ENCODE measurements at places on chromosomes 2 and 18.

- DNase-seq, result peak; percentile 26
Observed at GRCh38 chr18:8478166-8478967, 130.9 kb upstream of the RAB12 start.

DNA sequence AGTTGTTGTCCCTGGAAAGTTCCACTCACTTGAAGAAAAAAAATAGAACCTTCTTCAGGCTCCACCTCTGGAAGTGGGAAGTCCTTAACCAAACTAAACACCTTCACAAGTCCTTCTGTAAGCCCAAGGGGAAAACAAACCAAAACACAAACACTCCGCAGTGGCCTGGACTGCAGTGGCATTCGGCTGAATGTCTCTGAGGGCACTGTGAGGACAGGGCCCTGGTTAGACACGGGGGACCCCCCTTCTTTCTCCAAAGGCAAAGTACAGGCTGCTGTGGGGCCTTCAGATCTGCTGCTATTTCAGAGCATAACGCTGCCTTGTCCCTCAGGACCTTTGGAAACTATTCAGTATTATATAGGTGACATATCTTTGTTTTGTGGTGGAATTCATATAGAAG, 28.1 kb downstream of the FOSL2 start:
- no peak for DNase-seq

- no peak for DNase-seq
Observed at GRCh38 chr2:150274108-150274507, 213.4 kb downstream of the RND3 start.

DNA sequence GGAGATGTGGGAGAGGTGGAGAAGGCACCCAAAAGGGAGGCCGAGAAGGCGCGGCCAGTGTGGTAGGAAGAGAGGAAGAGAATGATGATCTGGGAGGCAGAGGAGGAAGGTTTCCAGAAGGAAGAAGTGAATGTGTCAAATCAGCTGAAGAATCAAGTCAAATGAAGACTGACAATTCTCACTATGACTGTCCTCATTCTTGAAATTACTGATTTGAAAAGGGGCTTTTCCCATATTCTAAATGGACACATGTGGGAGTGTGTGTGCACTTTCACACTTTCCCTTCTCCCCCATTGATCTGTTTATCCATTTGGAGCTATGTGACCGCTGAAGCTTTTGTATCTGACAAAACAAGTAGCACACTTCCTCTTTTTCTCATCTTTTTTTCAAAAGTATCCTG, 6.1 kb downstream of the AFF3 start:
- no peak for DNase-seq

- peak; percentile 49 for DNase-seq
Observed at GRCh38 chr2:144519934-144520731, at the start of gene ZEB2. TSS of gene ZEB2 (minus strand) at chr2:144520119. CDS start at chr2:144517350, 2,769 bp downstream.

DNA sequence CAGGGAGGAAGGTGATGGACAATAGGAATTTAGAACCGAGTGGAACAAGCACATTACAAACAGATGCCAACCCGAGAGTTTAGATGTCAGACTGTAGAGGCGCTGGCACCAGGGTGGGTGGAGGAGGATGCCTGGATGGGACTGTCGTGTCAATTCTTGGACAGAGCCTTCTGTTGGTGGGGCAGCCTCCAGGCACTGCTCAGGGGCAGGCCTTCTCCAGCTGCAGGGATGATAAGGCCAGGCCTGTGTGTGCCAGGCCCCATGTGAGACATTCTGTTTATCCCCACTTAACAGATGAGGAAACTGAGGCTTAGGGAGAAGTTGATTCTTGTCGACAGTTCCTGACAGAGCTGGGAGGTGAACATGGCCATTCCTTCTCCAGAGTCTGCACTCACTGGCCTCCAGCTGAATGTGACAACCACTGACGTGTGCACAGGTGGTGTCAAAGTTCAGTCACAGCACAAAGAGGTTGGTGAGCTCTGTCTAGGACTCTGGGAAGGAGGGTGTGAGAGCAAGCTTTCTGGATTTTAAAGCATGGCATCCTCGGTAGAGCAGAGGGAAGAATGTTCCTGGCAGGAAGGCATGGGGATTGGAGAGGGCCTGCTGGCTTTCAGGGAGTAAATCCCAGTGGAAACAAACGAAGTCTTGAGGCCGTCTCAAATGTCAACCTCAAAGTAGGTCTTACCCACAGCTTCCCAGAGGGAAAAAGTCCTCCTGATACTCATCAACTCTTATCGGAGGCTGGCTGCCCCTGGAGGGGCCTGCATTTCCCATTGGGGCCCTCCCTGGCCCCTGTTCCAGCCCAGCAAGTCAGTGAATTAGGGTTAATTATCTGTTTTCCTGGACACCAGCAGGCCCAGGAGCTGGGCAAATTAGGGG, 52.4 kb downstream of the GLI2 start:
- DNase-seq, result no peak

DNA sequence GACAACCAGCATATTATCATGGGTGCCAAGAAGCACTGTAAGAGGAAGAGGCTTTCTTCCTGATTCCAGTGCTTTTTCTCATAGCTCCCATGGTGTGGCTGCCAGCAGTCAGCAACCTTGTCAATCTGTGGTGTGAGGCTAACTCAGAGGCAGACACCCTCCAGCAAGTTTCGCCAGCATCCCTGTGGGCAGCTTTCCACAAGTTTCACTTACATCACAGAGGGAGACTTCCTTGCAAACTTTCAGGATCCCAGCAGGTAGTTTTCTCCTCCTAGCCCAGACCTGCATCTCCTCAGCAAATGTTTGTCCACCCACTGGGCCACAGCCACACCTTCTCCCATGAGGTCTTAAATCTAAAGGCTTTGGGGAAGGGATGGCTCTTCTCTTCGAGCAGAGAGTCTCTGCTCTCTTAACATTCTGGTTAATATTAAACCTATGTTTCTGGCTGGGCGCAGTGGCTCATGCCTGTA, 9.1 kb downstream of the DNAH7 start:
- DNase-seq, result no peak

DNA sequence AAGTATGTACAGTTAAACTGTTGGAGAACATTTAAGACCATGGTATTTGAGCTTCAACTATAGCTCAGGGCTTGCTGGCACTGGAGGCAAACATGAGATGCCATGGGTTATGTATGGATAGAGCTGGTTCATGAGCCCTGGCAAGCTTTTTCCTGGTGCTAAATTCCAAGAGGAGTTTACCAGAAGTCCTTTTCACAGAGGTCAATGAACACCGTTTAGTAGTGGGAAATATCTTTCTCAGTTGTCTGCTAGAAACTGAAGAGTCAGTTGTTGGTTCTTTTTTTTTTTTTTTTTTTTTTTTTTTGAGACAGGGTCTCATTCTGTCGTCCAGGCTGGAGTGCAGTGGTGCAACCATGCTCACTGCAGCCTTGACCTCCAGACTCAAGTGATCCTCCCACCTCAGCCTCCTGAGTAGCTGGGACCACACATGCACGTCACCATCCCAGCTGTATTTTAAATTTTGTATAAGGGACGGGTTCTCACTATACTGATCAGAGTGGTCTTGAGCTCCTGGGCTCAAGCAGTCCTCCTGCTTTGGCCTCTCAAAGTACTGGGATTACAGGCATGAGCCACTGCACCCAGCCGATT, 1.3 kb downstream of the KHK start:
- no peak for DNase-seq

DNA sequence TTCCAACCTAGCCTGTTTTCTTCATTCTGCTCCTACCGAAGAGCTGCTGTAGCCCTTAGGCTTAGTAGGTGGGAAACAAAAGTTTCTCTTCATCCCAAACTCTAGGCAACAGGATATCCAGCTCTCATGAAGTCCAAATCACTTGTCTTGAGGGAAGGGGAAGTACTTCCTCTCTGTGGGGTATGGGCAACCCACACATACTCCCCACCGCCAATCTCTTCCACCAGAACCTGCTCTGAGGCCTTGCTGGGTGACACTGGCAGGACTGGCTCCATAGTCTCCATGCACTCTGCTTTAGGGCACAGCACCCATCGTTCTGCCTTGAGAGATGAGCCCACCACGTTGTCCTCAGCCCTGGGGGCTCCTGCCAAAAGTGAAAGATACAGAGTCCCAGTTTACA, 173.0 kb downstream of the NCK2 start:
- DNase-seq, result no peak

GRCh38 chr18:53385889-53386288, 838.6 kb downstream of the MBD2 start:
- DNase-seq, result no peak

DNA sequence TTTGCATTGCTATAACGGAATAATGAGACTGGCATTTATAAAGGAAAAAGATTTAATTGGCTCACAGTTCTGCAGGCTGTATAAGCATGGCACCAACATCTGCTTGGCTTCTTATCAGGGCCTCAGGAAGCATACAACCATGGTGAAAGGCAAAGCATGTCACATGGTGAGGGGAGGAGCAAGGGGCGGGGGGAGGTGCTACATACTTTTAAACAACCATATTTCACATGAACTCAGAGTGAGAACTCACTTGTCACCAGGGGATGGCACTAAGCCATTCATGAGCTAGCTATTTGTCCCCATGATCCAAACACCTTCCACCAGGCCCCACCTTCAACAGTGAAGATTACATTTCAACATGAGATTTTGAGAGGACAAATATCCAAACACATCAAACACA, 188.7 kb downstream of the MBD5 start:
- DNase-seq, result no peak

- no peak for DNase-seq
Observed at GRCh38 chr2:218981390-218981880, 3.5 kb downstream of the FEV start.

DNA sequence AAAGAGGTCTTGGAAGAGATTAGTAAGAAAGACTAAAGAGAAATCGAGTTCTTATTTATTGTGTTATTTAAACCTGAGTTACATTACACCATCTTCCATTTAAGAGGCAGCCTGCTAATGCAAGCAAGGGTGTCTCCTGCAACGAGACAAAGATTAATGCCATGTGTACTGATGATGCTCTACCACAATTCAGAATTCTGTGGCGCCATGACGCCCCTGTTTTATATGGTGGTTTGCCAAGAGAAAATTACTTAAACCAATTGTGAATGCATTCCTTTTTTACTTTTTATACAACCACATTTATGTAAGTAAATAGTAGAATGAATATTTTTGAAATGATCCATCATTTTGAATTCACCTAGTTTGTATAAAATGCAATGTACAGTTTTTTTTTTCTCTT, 356.1 kb upstream of the ZEB2 start:
- DNase-seq, result no peak

DNA sequence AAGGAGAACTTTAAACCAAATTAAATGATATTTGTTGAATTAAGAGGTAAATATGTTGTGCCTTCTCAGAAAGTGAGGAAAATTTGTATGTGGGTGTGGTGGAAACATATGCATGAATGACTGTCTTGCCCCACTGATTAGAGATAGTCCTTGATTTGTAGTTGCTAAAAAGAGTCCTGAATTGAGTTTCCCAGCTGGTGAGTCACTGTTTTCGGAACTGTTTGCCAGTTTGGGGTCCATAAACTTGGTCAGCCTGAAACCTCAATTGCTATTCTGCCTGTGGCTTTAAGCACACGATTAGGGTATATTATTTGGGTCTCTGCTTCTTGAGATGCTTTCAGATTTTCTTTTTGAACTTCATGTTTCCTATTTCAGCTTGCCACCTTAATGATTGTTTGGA, 53.3 kb downstream of the PIKFYVE start:
- no peak for DNase-seq

DNA sequence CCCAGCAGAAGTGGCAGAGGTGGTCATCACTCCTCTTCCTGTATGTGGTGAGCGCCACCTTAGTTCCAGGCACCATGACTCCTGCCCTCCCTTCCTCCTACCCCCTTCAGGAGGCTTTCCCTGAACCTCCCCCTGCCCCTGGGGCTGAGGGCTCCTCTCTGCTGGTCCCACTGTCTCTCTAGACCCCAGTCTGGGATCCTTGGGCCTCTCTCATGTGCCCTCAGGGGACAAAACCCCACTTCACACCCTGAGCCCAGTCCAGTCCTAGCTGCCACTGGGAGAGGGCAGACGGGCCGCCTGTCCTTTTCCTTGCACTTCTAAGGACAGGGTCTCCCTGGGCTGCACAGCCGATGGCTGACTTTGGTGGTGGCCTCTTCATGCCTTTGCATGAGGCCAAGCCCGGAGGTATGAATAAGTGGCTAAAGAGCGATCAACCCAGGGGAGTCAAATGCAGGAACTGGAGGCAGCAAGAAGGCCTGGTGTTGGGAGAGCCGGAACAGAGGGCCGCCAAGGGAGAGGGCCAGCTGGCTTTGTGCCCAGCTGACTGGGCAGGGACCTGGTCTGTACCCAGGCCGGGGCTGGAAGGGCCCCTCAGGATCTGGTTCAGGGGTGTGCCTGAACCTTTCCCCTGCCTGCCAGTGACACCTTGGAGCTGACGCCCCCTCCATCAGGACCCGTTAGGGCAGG, 29.5 kb downstream of the GLI2 start:
- no peak for DNase-seq

GRCh38 chr2:37501113-37501512, 156.7 kb downstream of the QPCT start:
- no peak for DNase-seq

- DNase-seq, result no peak
Observed at GRCh38 chr2:219851801-219852481, 224.5 kb downstream of the SLC4A3 start.

- DNase-seq, result peak; percentile 88
Observed at GRCh38 chr18:23887035-23887434, 127.5 kb upstream of the TTC39C start.

GRCh38 chr18:317618-318017, 49.8 kb upstream of the THOC1 start:
- no peak for DNase-seq

DNA sequence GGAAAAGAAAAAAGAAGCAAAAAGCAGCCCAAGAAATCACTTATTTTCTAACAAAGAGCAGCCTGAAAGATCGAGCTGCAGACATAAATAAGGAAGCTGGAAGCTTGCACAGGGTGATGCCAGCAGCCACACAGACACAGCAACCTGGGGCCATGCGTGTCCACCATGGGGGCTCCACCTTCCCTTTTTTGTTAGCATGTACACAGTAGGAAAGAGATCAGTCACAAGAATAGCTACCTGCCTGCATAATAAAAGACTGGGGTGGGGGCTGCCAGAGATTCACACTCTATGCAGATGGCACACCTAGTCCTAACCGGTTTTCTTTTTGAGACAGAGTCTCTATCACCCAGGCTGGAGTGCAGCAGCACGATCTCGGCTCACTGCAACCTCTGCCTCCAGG, 2.9 kb upstream of the CNOT11 start:
- no peak for DNase-seq

DNA sequence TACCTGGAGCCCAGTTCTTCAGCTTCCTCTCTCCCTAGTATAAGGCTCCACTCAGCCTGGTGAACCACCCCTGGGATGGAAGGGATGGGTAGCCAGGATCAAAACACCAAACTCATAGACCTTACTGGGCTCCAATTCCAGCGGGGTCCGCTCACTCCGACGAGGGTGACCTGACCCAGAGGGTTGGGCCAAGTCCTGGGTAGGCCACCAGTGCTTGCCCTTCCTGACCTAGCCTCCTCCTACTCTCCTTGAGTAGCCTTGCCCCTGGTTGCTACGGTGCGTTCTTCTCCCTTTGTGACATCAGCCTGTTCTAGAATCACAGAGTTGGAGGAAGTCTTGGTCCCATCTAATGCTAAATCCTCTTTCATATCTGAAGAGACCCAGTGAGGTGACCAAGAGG, 537 bp upstream of the STAT4 start:
- no peak for DNase-seq

GRCh38 chr2:29806461-29806860, 114.9 kb downstream of the ALK start:
- DNase-seq, result no peak

Data from NCI-H748 treated with DMSO at 0.1 percent for 48 hours (cell line).